Hematopoietic multipotent progenitor cell treated with erythropoietin and hydrocortisone succinate and interleukin-3 and kit ligand, for 6 days (in vitro differentiated cells): ENCODE measurements at places on chromosomes 4 and X.
A peak's percentile ranks its signal among the peaks of the same experiment; 100 is the strongest.

DNA sequence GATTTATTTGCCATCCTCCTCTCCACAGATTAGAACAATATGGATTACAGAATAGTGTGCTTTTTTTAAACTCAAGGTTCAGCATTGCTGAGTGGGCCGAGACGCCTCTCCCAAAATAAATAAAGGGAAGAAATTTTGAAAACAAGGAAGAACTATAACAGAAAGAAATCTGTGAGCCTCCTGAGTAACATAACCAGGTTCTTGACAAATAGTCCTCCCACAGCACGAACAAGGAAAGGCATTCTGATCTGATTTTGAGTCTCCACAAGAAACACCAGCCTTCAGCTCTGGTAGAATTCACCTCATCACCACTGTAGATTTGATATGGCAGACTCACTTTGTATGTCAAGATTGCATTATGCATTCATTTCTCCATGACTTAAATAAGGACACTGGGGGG lies 173.6 kb downstream of the HHIP start:
- DNase-seq = no peak

DNA sequence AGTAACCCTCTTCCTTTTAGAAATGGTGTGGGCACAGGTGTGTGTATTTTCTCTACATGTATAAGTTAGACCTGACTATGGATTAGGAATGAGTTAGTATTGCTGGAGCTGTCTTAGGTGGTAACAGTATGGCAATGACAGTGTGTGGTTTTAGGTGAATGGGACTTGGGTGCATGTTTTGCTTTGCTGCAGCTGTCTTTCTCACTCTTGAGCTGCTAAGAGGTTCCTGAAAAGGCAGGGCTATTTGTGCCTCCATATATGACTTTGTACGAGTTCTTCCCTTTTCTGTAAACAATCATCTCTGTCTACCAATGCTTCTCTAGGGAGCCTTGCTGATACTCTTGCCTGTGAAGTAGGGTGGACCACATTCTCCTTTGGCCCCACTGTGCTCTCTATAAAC lies 234.8 kb upstream of the HHIP start:
- no peak for DNase-seq

DNA sequence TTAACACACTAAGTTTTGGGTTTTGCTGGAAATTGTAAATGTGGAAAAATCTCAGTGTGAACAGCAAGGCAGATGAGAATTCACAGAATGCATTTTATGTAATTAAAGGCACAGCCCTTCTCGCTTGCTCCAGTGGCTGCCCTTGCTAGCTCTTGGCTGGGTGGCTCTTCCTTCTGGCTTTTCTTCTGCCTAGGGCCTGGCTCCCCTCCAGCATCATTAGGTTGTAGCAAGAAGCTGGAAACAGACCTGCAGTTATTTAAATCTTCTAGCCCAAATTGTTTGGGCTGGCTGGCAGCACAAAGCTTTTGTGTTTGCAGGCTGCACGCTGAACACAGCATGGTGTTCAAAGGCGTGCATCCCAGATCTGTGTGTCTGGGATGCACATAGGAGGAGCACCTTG lies 56.5 kb downstream of the LIMCH1 start:
- DNase-seq = no peak

DNA sequence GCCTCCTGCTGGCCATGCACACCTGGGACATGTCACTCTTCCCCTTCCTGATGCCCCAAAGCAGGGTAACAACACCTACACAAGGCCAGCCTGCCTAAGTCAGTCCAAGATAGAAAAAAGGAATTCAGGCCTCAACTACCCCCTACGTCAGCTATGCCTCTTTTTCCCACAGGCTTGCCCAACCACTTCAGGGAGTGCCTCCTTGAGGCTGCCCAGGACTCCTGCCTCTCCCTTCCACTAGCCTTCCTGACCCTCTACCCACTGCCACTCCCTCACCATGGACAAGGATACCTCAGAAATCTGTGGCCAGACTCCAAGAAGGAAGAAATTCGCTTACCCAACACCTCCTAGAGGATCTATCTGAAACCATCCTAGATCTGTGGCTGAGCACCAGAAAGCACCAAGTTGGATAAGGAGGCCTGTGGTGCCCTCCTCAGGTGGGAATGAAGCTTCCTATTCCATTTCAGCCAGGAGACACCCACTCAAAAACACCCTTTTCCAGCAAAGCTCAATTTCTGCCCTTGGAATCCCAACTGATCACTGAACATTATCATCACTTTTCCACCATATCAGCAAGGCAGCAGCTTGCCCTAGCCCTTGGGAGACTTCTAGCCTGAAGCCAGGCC lies 1.8 kb downstream of the KDM5C start:
- DNase-seq = no peak

DNA sequence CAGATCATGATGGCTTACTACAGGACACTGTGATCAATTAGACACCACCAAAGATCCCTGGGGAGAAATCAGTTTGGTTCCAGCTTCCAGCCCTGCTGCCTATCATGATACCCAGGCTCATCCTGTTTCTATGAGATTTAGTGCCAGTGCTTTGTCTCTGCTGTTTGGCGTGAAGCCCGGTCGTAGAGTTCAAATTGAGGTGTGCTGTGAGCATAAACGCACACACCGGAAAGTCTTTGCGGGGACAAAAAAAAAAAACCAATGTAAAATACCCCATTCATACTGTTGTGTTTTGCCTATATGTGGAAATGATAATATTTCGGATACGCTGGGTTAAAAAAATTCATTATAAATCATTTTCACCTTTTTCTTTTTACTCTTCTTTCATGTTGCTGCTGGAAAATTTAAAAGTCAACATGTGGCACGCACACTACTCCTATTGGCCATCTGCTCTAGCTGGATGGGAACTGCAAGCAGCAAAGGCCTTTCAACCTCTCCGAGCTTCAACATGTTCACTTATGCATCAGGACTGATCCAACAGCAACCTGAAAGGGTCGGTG lies 607 bp upstream of the DKC1 start:
- DNase-seq = peak; percentile 65

- DNase-seq = no peak
Measured at GRCh38 chr4:138338840-138339239, 96.7 kb upstream of the SLC7A11 start.

- DNase-seq = no peak
Measured at GRCh38 chr4:61657016-61657415, 456.9 kb downstream of the ADGRL3 start.

- no peak for DNase-seq
Measured at GRCh38 chr4:163392328-163392727, 48.6 kb downstream of the NPY5R start.

DNA sequence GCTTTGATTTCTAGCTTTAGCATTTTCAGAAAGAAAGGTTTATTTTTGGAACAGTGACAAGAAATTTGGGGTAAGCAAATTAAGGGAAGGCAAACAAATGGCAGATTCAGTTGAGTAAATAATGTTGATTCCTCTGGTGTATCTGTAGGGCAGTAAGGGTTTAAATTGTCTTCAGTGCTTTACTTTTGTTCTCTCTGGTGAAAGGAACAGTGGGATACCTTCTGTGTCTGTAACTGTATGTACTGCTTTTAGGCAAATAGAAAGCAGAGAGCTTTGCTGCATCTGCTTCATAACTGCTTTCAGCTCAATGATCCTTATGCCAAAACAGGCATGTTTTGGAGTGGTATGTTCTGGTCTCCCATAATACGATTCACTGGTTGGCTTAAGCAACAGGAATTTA lies 932.1 kb upstream of the SLIT2 start:
- no peak for DNase-seq

GRCh38 chr4:185004562-185005218 lies 13.6 kb upstream of the HELT start:
- no peak for DNase-seq

- peak; percentile 55 for DNase-seq
Measured at GRCh38 chrX:77003956-77004355, 443.2 kb upstream of the FGF16 start.

DNA sequence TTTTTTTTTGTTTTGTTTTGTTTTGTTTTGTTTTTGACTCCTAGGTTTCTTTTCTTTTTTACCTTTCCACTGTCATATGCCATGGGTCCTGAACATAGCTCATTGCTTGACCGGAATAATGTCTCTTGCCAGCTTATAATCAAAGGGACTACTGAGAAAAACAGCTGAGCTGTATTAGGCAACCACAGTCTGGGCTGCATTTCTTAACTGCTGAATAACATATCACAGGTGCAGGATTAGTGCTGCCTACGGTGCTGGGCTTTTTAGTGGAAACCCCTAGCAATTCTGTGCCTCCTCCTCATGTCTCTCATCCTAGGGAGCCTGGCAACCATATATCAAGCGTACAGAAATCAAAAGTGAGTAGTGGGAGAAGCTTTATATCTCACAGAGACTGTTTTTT lies 333.5 kb downstream of the BMPR1B start:
- DNase-seq = peak; percentile 32

DNA sequence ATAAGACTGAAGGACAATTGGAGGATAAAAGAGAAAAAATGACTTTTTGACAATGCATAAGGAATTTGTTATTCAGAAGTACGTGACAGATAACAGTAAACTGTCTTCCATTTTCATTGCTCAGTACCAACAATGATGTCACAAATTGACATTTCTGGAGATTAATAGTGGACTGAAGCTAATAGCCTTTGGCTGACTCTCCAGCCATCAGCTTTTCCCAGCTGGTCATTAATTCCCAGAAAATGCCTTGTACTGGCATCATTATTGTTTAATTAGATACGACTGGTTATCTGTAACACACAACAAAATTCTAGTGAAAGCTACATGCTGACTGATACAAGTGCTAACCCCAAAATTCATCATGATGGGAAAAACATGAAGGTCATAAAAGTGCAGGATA lies 147.9 kb upstream of the FGF13 start:
- no peak for DNase-seq

- peak; percentile 66 for DNase-seq
Measured at GRCh38 chr4:55609393-55609866, 17.4 kb upstream of the PDCL2 start.
